ENCODE measurements at places on chromosomes 5 and 9. TPM values are rescaled to one million over a fixed set of nuclear protein-coding genes. Genes with fewer than 3 reads are reported as not detected.

Gene ADRA1B
- total RNA-seq, result 2.8 TPM

Gene MSX2
- total RNA-seq, result 3.0 TPM

Gene ADGRD2
- total RNA-seq, result not detected

Gene CCNI2
- total RNA-seq, result not detected

Gene PLGRKT
- 31.2 TPM for total RNA-seq

Gene ADAMTS2
- 4.9 TPM for total RNA-seq

Gene OR1L6
- total RNA-seq, result not detected

Gene PCDHGC4
- total RNA-seq, result 0.22 TPM

- no peaks in the 10 kb centered on the region for H3K36me3 ChIP-seq
- no peak overlapping the region for H3K4me3 ChIP-seq
- H3K4me1 ChIP-seq, result no peaks in the 10 kb centered on the region
- H3K27ac ChIP-seq, result no peak overlapping the region
Measured at GRCh38 chr5:135608361-135608760, 29.6 kb upstream of the CXCL14 start.

GRCh38 chr5:80704221-80704620 is 49.4 kb upstream of the DHFR start:
- peaks cover 20% of the 10 kb centered on the region for H3K4me1 ChIP-seq
- no peak for DNase-seq

GRCh38 chr5:143882520-143882919 is 70.6 kb downstream of the HMHB1 start:
- no peaks in the 10 kb centered on the region for H3K36me3 ChIP-seq
- no peak for DNase-seq
- H3K4me3 ChIP-seq, result no peak overlapping the region
- peaks cover 9% of the 10 kb centered on the region for H3K4me1 ChIP-seq

DNA sequence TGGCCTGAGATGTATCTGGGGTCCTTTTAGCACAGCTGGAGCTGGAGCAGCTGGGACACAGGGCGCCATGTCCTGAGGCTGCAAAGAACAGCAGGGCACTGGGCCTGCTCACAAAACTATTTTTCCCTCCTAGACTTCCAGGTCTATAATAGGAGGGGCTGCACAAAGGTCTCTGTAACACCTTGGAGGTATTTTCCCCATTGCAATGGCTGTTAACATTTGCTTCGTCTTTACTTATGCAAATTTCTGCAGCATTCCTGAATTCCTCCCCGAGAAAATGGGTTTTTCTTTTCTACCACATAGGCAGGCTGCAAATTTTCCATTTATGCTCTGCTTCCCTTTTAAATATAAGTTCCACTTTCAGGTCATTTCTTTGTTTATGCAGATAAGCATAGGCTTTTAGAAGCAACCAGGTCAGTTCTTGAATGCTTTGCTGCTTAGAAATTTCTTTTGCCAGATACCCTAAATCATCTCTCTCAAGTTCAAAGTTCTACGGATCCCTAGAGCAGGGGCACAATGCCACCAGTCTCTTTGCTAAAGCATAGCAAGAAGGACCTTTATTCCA is 130.8 kb downstream of the PCSK1 start:
- no peak overlapping the region for H3K27ac ChIP-seq
- no peak overlapping the region for H3K4me3 ChIP-seq
- H3K36me3 ChIP-seq, result no peaks in the 10 kb centered on the region
- DNase-seq, result no peak
- H3K4me1 ChIP-seq, result peaks cover 11% of the 10 kb centered on the region

DNA sequence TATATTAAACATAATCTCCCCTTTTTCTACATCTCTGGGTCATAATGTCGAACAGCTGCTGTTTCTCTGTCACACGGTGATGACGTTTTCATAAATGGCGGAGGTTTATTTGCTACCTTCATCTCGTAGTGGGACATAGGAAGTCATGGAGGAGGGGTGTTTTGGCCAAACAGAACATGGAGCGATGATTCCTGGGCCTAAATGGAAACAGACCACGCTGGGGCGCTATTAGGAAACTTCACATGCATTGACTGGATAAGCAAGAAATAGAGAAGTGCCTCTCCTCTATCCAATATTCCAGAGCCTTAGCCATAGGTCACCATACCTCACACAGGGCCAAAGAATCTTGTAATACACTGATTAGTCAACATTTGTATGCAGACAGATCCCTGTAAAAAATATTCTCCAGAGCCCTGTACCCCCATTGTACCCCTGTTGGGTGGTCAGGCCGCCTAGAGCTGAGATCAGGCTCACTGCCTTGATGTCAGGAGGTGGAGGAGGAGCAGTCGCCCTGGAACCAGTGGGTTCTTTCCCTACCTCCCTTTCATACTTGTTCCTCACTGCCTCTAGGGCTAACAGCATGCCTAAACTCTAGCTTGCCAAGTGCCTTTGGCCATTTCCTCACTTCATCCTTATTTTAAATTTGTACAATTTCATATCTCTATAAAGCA is 77.8 kb upstream of the SPIN1 start:
- H3K4me3 ChIP-seq, result no peak overlapping the region
- H3K27me3 ChIP-seq, result no peaks in the 10 kb centered on the region
- no peaks in the 10 kb centered on the region for H3K36me3 ChIP-seq
- peaks cover 54% of the 10 kb centered on the region for H3K4me1 ChIP-seq
- no peak for DNase-seq
- no peak overlapping the region for H3K27ac ChIP-seq

GRCh38 chr9:5835808-5836207 is 2.9 kb upstream of the ERMP1 start:
- 0 out of 2 replicates have a peak, but pooled peaks cover 3% of the 10 kb centered on the region for H3K36me3 ChIP-seq
- DNase-seq, result no peak
- peaks cover 5% of the 10 kb centered on the region for H3K4me1 ChIP-seq
- H3K4me3 ChIP-seq, result no peak overlapping the region

DNA sequence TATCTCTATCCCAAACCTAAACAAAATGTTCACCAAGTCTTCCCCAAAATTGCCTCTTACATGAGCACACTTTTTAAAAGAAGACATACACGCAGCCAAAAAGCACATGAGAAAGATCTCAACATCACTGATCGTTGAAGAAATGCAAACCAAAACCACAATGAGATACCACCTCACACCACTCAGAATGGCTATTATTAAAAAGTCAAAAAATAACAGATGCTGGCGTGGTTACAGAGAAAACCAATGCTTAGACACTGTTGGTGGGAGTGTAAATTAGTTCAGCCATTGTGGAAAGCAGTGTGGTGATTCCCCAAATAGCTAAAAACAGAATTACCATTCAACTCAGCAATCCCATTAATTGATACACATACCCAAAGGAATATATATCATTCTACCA is 83.8 kb downstream of the SEMA5A start:
- H3K27ac ChIP-seq, result no peak overlapping the region
- H3K4me1 ChIP-seq, result peaks cover 7% of the 10 kb centered on the region
- no peaks in the 10 kb centered on the region for H3K27me3 ChIP-seq
- H3K36me3 ChIP-seq, result no peaks in the 10 kb centered on the region
- no peak for DNase-seq

GRCh38 chr5:154205441-154206117 is 15.0 kb downstream of the GALNT10 start:
- peak; percentile 73 for DNase-seq
- no peak overlapping the region for H3K4me3 ChIP-seq
- peak overlapping the region; percentile 47 for H3K27ac ChIP-seq
- peaks cover 42% of the 10 kb centered on the region for H3K36me3 ChIP-seq
- H3K27me3 ChIP-seq, result no peaks in the 10 kb centered on the region
- peaks cover 18% of the 10 kb centered on the region for H3K4me1 ChIP-seq
